A549 treated with DMSO at 1 μM for 4 hours (cell line): ENCODE measurements at places on chromosomes 5 and 9. TPM values are rescaled to one million over a fixed set of nuclear protein-coding genes. Genes with fewer than 3 reads are reported as not detected.

FBP2 gene
- total RNA-seq, result not detected in 5 replicates

SPINK6 gene
- 0.32 to 0.76 TPM (median 0.48 TPM) in 5 replicates for total RNA-seq

KCNV2 gene
- total RNA-seq, result not detected in 5 replicates

SCGB3A2 gene
- not detected in 5 replicates for total RNA-seq

SYNPO gene
- total RNA-seq, result 28.1 to 34.7 TPM (median 30.7 TPM) in 5 replicates

NME5 gene
- total RNA-seq, result not detected in 5 replicates

NUTM2G gene
- total RNA-seq, result 0.03 TPM in 1 of 5 replicates, not detected in the others

LEAP2 gene
- total RNA-seq, result 0.55 to 1.5 TPM (median 1.1 TPM) in 5 replicates

ENTREP1 gene
- 0.39 to 0.58 TPM (median 0.48 TPM) in 5 replicates for total RNA-seq
